ENCODE measurements at places on chromosomes 7 and 10. TPM values are rescaled to one million over a fixed set of nuclear protein-coding genes. Genes with fewer than 3 reads are reported as not detected.

PLAC9 gene
- total RNA-seq: not detected

CDK14 gene
- 14.3 TPM for total RNA-seq

COBL gene
- 0.49 TPM for total RNA-seq

WIPF3 gene
- 0.25 TPM for total RNA-seq

PDZD7 gene
- 5.5 TPM for total RNA-seq

KRIT1 gene
- 15.2 TPM for total RNA-seq

IDI2 gene
- not detected for total RNA-seq

AEBP1 gene
- 273 TPM for total RNA-seq

C10orf53 gene
- not detected for total RNA-seq

ZFAND2A gene
- total RNA-seq: 13.8 TPM

GJC3 gene
- total RNA-seq: not detected

OR6B1 gene
- not detected for total RNA-seq

CCDC172 gene
- not detected for total RNA-seq

HOXA9 gene
- total RNA-seq: 87.0 TPM

GPNMB gene
- 1.1 TPM for total RNA-seq

GSTO2 gene
- total RNA-seq: 5.3 TPM

ZNF239 gene
- total RNA-seq: 3.7 TPM

TUBAL3 gene
- not detected for total RNA-seq

UNC5B gene
- 2.9 TPM for total RNA-seq

CAMK2B gene
- 0.98 TPM for total RNA-seq

LRRN3 gene
- 1.9 TPM for total RNA-seq

PTF1A gene
- not detected for total RNA-seq

ZNF282 gene
- 20.2 TPM for total RNA-seq

H2BK1 gene
- total RNA-seq: not detected

UROS gene
- 51.5 TPM for total RNA-seq

HERC4 gene
- total RNA-seq: 16.7 TPM

CALHM3 gene
- not detected for total RNA-seq

CD36 gene
- not detected for total RNA-seq

Data from mesangial cell (primary cell).